A549 treated with RU486 at 1 μM for 4 hours (cell line): ENCODE measurements at places on chromosomes 2 and 18. TPM values are rescaled to one million over a fixed set of nuclear protein-coding genes. Genes with fewer than 3 reads are reported as not detected.

MBP gene
- 21.6 to 27.5 TPM (median 24.5 TPM) in 5 replicates for total RNA-seq

UGT1A4 gene
- 0.05 to 0.10 TPM in 2 of 5 replicates, not detected in the others for total RNA-seq

PARD3B gene
- total RNA-seq, result 0.70 to 1.6 TPM (median 0.93 TPM) in 5 replicates

LRRTM1 gene
- not detected in 5 replicates for total RNA-seq

RGPD8 gene
- 1.6 to 4.4 TPM (median 3.5 TPM) in 5 replicates for total RNA-seq

ERBB4 gene
- not detected in 5 replicates for total RNA-seq

C2orf15 gene
- 0.42 to 0.64 TPM (median 0.50 TPM) in 4 of 5 replicates, not detected in the other for total RNA-seq

BOLL gene
- not detected in 5 replicates for total RNA-seq

FBXO15 gene
- total RNA-seq, result 0.54 to 1.6 TPM (median 0.84 TPM) in 5 replicates

DES gene
- total RNA-seq, result 0.05 to 0.24 TPM (median 0.13 TPM) in 3 of 5 replicates, not detected in the others

PPP3R1 gene
- 48.6 to 89.7 TPM (median 62.5 TPM) in 5 replicates for total RNA-seq

GPR155 gene
- total RNA-seq, result 0.09 to 1.5 TPM (median 0.34 TPM) in 5 replicates

DNAJC27 gene
- total RNA-seq, result 0.80 to 2.3 TPM (median 1.9 TPM) in 5 replicates

REG3A gene
- not detected in 5 replicates for total RNA-seq

PAX8 gene
- total RNA-seq, result 0.54 to 1.2 TPM (median 1.1 TPM) in 5 replicates

NEB gene
- total RNA-seq, result 0.17 to 0.47 TPM (median 0.37 TPM) in 5 replicates

ITGB1BP1 gene
- 149 to 183 TPM (median 158 TPM) in 5 replicates for total RNA-seq

ADNP2 gene
- 10.0 to 12.1 TPM (median 11.6 TPM) in 5 replicates for total RNA-seq

TRIM43 gene
- 0.06 TPM in 1 of 5 replicates, not detected in the others for total RNA-seq

FAP gene
- 0.06 TPM in 1 of 5 replicates, not detected in the others for total RNA-seq

CELF4 gene
- total RNA-seq, result not detected in 5 replicates

CFC1 gene
- not detected in 5 replicates for total RNA-seq

WDFY1 gene
- 30.6 to 40.6 TPM (median 36.6 TPM) in 5 replicates for total RNA-seq

SERPINB3 gene
- total RNA-seq, result 0.09 to 0.21 TPM (median 0.14 TPM) in 3 of 5 replicates, not detected in the others

ZNF521 gene
- total RNA-seq, result not detected in 5 replicates

UGT1A10 gene
- total RNA-seq, result 0.15 to 0.17 TPM in 2 of 5 replicates, not detected in the others

LMAN2L gene
- total RNA-seq, result 20.2 to 24.1 TPM (median 22.8 TPM) in 5 replicates

PMAIP1 gene
- total RNA-seq, result 9.8 to 16.3 TPM (median 13.2 TPM) in 5 replicates

CHMP1B gene
- total RNA-seq, result 34.1 to 53.3 TPM (median 46.4 TPM) in 5 replicates

CRYBA2 gene
- 0.54 TPM in 1 of 5 replicates, not detected in the others for total RNA-seq

ACMSD gene
- not detected in 5 replicates for total RNA-seq

EGR4 gene
- total RNA-seq, result 0.17 to 0.37 TPM (median 0.27 TPM) in 5 replicates

TMBIM1 gene
- 114 to 128 TPM (median 126 TPM) in 5 replicates for total RNA-seq

SPEG gene
- 5.1 to 7.8 TPM (median 6.5 TPM) in 5 replicates for total RNA-seq

HNRNPA3 gene
- 359 to 444 TPM (median 396 TPM) in 5 replicates for total RNA-seq

GPR45 gene
- total RNA-seq, result not detected in 5 replicates

LONRF2 gene
- 2.8 to 4.1 TPM (median 3.3 TPM) in 5 replicates for total RNA-seq

CIDEA gene
- total RNA-seq, result not detected in 5 replicates

CHST9 gene
- total RNA-seq, result 0.06 TPM in 1 of 5 replicates, not detected in the others

CNTNAP5 gene
- total RNA-seq, result not detected in 5 replicates

SIX3 gene
- 0.32 to 0.63 TPM (median 0.49 TPM) in 5 replicates for total RNA-seq

IGFBP5 gene
- 0.14 to 0.32 TPM (median 0.29 TPM) in 5 replicates for total RNA-seq

TBC1D8 gene
- 39.5 to 53.8 TPM (median 50.6 TPM) in 5 replicates for total RNA-seq

PKDCC gene
- total RNA-seq, result 18.8 to 26.4 TPM (median 24.5 TPM) in 5 replicates

ALLC gene
- total RNA-seq, result 0.21 TPM in 1 of 5 replicates, not detected in the others

TEX44 gene
- not detected in 5 replicates for total RNA-seq

NAT8 gene
- not detected in 5 replicates for total RNA-seq
